ENCODE measurements at places on chromosomes 5 and 9. TPM values are rescaled to one million over a fixed set of nuclear protein-coding genes. Genes with fewer than 3 reads are reported as not detected.

- no peak for DNase-seq
Measured at GRCh38 chr5:132815454-132815853, 2.4 kb downstream of the SOWAHA start.

- DNase-seq = no peak
Measured at GRCh38 chr9:33329117-33329563, 38.8 kb downstream of the NFX1 start.

- no peak for DNase-seq
Measured at GRCh38 chr9:21016701-21017491, 14.5 kb downstream of the HACD4 start.

GRCh38 chr9:128947527-128948301 lies at the start of the genes DOLK and NUP188:
Gene DOLK, minus strand, starts transcription at chr9:128947603. Its CDS starts 300 bp downstream, at chr9:128947303.
Gene NUP188, plus strand, starts transcription at chr9:128947699. Its CDS starts 21 bp downstream, at chr9:128947720.
- peak; percentile 94 for DNase-seq

DNA sequence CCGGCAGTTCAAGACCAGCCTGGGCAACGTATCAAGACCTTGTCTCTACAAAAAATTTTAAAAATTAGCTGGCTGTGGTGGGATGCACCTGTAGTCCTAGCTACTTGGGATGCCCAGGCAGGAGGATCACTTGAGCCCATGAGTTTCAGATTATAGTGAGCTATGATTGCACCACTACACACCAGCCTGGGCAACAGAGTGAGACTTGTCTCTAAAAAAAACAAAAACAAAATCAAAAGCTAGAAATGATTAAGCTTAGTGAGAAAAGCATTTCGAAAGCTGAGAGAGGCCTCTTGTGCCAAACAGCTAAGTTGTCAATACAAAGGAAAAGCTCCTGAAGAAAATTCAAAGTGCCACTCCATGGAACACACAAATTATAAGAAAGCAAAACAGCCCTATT lies 4.8 kb downstream of the FAM151B start:
- DNase-seq = no peak

- DNase-seq = peak; percentile 28
Measured at GRCh38 chr5:133820507-133820906, 147.9 kb downstream of the C5orf15 start.

DNA sequence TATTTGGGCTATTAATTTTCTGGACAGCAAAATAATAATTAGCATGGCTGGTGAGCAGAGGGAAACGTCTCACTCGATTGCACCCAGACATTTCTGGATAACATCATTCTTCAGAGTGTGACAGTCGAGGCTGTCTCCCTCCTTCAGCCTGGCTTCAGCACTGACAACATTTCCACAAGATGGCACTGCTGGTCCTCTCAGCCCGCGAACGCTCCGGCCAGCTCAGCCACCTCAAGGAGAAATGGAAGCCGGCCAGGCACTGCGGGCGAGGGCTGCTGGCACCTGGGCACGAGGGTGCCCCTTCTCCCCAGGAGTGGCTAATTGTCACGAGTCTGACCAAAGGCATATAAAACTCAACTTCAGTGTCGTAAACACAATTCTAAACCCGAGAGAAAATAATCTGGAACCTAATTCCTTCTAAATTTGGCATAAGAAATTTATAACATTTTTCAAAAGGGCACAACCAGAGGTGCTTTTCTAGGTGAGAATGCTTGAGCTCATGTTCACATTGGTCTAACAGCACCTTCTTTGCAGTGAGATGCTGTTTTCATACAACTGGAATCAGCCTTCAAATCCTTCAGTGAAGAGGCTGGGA lies 65.9 kb downstream of the DAP start:
- peak; percentile 40 for DNase-seq

DNA sequence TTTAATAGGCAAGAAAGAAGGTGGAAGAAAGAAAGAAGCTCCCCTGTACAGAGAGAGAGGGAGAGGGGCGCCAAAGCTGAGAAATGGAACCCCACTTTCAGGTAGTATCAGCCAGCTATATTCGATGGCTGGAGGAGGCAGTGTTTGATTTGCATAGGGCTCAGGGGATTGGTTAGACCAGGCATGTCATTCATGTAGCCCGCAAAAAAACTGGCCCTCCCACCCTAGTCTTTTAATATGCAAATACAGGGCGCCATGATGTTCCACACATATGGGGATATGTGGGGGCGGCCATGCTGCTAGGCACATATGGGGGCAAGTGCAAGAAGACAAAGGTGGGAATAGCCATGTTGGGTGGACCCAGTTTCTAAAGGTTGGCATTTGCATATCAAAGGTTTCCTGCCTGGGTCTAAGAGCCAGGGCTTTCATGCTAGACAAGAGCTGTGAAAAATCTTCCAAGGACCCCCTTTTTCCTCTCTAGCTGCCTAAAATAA lies 174.4 kb upstream of the ADRA1B start:
- no peak for DNase-seq

GRCh38 chr5:1966461-1966860 lies 83.7 kb upstream of the IRX4 start:
- no peak for DNase-seq

GRCh38 chr9:78745331-78745730 lies 448.4 kb downstream of the PSAT1 start:
- DNase-seq = no peak

The PDLIM7 gene
- polyA plus RNA-seq = 128 TPM

The ZNF367 gene
- 10.8 TPM for polyA plus RNA-seq

All from right lung (tissue), 10 donors.